ENCODE measurements at places on chromosomes 13 and 19. TPM values are rescaled to one million over a fixed set of nuclear protein-coding genes. Genes with fewer than 3 reads are reported as not detected.

CEACAM4 gene
- total RNA-seq = not detected

NCR1 gene
- not detected for total RNA-seq

SSC5D gene
- 6.7 TPM for total RNA-seq

HSPB6 gene
- 36.4 TPM for total RNA-seq

FLT3LG gene
- total RNA-seq = 3.4 TPM

C19orf67 gene
- total RNA-seq = not detected

LIM2 gene
- not detected for total RNA-seq

KLHL1 gene
- total RNA-seq = not detected

ZNF816 gene
- 10.2 TPM for total RNA-seq

ZNF491 gene
- 3.9 TPM for total RNA-seq

GIPC3 gene
- not detected for total RNA-seq

OVOL3 gene
- not detected for total RNA-seq

LYPD5 gene
- total RNA-seq = 2.8 TPM

MED29 gene
- total RNA-seq = 24.0 TPM

ZNF112 gene
- 7.1 TPM for total RNA-seq

POSTN gene
- total RNA-seq = 1,285 TPM

FARP1 gene
- total RNA-seq = 18.6 TPM

CPB2 gene
- total RNA-seq = not detected

CEACAM16 gene
- total RNA-seq = not detected

TNFSF13B gene
- 2.3 TPM for total RNA-seq

RASGRP4 gene
- total RNA-seq = not detected

CGB8 gene
- not detected for total RNA-seq

NPHS1 gene
- not detected for total RNA-seq

ATXN8OS gene
- not detected for total RNA-seq

ZNF561 gene
- total RNA-seq = 42.8 TPM

PDE4A gene
- 2.8 TPM for total RNA-seq

RAB8A gene
- total RNA-seq = 82.6 TPM

DZIP1 gene
- 33.8 TPM for total RNA-seq

LIG1 gene
- total RNA-seq = 13.5 TPM

SHISA7 gene
- total RNA-seq = not detected

ZNF836 gene
- total RNA-seq = 3.1 TPM

PRRG2 gene
- total RNA-seq = 1.1 TPM

S1PR5 gene
- 4.6 TPM for total RNA-seq

PGLYRP1 gene
- not detected for total RNA-seq

CLEC4M gene
- total RNA-seq = 0.19 TPM

ADAT3 gene
- 1.3 TPM for total RNA-seq

BST2 gene
- total RNA-seq = 30.7 TPM

TEX29 gene
- total RNA-seq = not detected

CD320 gene
- 32.7 TPM for total RNA-seq

ZFP36 gene
- 1.1 TPM for total RNA-seq

CYP4F3 gene
- not detected for total RNA-seq

CYP2A7 gene
- total RNA-seq = not detected

ZNF85 gene
- 11.9 TPM for total RNA-seq

PSG2 gene
- 0.56 TPM for total RNA-seq

ZNF701 gene
- 12.8 TPM for total RNA-seq

DMPK gene
- 15.0 TPM for total RNA-seq

EDNRB gene
- 5.4 TPM for total RNA-seq

TLE2 gene
- total RNA-seq = 0.58 TPM

CD33 gene
- total RNA-seq = not detected

CALR3 gene
- total RNA-seq = not detected

ATP1A3 gene
- not detected for total RNA-seq

DIRAS1 gene
- 0.85 TPM for total RNA-seq

FAM124A gene
- 0.96 TPM for total RNA-seq

ZNF419 gene
- 23.1 TPM for total RNA-seq

PRSS57 gene
- total RNA-seq = not detected

ALOX5AP gene
- total RNA-seq = under 0.01 TPM

ATP8B3 gene
- total RNA-seq = 0.38 TPM

Data from regular cardiac myocyte (primary cell).